Daoy (cell line): ENCODE measurements at places on chromosomes 5 and 9.

DNA sequence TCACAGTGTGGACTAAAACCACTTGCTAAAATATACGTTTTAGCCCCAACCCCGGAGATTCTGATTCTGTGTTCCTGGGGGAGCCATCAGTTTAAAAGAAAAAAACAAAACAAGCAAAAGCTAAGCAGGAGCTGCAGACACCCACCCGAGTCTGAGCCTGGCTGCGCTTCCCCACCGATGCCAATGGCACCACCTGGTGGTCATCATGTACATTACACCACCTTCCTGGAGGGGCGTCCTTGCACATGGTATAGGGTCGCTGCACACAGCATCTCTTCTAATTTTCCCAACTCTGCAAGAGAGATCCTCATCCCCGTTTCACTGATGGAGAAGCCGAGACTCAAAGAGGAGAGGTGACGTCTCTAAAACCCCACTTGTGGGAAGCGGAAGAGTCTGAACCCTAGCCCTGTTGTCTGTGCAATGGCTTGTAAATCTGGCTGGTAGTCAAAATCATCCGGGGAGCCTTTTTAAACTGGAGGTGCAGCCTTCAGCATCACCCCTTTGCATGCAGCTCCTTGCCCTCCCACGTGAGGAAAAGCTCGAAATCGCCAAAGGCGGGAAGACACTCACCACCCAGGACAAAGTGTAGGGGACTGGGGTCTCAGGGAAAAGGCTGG, 23.1 kb upstream of the CNOT6 start:
- DNase-seq: peak; percentile 78

DNA sequence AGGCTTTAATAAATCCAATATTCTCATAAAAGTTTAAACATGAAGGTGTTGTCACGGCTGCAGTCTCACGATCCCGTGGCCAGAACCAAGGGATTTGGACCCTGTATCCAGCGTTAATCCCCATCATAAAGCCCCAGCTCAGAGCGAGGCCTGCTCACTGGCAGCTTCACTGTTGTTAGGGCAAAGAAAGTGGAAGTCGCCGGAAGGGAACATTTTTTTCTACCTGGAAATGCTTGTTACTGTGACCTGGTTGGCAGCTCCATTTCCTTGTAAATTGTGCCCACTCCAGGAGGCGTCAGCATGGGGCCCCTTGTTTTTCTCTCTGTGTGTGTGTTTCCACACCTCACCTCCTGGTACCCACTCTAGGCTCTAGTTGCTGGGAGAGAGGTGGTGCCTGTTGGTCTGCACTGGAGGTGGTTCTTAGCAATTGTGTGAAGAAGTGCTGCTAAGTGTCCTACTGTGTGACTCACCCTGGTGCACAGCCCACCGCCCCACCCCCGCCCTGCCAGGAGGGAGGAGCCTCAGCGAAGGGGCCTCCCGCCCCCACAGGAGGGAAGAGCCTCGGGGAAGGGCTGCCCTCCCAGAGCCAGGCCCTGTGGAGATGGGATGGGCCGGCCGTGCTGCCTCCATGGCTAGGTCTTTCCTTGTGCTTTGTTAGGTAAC, 105.1 kb downstream of the EHMT1 start:
- no peak for DNase-seq

DNA sequence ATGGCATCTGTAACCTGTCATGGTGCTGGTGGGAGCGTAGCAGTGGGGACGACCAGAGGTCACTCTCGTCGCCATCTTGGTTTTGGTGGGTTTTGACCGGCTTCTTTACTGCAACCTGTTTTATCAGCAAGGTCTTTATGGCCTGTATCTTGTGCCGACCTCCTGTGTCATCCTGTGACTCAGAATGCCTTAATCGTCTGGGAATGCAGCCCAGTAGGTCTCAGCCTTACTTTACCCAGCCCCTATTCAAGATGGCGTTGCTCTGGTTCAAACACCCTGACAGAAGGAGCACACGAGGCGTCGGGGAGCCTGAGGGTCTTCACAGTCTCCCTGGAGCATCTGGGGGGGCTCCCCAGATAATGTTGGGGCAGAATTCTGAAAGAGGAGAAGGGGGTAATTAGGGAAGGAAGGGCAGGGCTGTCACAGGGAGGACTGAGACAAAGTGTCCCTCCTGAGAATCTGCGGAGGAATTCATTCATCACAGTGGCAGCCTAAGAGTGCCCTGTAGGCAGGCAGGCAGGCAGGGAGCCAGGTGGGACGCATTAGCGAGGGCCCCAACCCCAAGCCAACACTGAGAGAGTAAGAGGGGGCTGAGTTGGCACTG, 21.3 kb upstream of the NCS1 start:
- DNase-seq: peak; percentile 89

GRCh38 chr5:124343451-124343867, 403.0 kb downstream of the ZNF608 start:
- DNase-seq: peak; percentile 87

- DNase-seq: peak; percentile 9
Measured at GRCh38 chr9:113012492-113012891, 500 bp upstream of the ZNF883 start.

DNA sequence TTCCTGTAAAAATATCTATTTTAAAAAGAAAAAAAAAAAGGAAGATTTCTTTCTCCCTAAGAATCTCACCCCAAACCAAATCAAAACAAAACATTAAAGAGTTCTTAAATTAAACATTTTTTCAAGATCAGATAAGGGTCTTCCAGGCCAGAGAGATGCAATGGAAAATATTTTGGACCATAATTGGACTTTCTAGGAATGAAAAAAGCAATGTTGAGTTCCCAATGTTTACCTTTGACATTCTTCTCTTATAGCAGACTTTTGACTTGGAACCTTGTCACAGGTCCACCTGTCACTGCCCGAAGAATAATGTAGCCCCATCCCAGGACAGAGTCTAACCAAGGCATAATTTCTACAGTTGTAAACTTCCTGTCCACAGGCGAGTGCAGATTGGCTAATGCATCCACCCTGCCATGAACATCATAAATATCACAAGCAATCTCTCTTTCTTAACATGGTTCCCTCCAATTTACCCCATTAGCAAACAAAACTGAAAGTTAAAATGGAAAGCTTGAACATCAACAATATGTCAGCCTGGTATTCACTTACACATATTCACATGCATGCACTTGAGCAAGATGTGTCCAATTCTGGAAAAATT, 121.7 kb upstream of the ZNF366 start:
- no peak for DNase-seq

GRCh38 chr9:120637919-120638318, 58.0 kb upstream of the CDK5RAP2 start:
- no peak for DNase-seq

- no peak for DNase-seq
Measured at GRCh38 chr5:32387841-32388240, 56.7 kb downstream of the ZFR start.

DNA sequence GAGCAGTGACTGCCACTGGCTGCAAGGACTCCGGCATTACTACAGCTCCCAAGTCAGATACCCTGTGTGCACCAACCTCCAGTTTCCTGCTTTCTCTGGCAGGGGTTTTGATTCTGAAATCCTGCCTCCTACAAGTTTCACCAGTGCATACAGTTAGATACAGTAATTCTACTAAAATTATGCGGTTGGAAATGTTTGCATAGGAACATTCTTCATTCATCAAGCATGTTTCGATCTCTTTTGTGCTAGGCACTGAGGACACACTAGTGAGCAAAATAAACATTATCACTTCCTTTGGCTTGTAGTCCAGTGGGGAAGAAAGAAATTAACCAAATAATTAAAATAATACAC, 152.2 kb downstream of the TMEM167A start:
- no peak for DNase-seq

DNA sequence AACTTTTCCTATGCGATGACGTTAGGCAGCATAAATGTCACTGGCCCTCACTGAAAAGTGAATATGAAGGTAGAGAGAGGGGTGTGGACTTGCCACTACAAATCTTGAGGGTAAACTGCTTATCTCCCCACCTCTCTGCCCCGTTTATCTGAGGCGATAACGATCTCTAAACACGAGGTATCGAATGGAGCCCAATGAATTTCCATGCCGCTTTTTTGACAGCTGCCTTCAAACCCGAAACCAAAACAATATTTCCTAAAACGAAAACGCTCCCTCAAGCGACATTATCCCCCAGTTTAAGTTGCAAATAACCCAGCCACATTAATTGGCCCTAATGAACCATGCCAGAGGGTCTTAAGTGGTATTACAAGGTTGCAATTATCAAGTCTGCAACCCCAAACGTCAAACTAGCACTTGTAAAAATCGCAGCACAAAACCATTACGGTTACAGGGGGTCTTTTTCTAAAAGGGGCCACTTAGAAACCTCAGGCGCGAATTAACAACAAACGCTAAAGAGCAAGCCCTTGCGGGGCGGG, 1.4 kb downstream of the NR3C1 start:
- peak; percentile 27 for DNase-seq

DNA sequence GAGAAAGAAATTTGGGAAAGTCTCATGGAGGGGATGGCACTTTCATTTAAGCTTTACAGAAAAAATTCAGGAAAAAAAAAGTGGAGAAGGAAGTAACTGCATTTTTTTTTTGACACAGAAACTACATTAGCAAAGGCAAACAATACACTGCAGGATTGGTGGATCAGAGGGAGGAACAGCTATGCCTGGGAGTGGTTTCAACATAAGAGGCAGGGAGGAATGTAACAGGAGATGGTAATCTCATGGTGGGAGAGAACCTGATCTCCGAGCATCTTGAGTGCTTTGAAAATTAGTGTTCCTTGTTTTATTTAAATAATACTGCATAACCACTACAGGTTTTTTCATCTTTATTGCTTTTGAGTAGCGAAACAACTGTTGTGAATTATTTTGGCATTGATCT, 249.4 kb downstream of the FAM170A start:
- DNase-seq: no peak

- no peak for DNase-seq
Measured at GRCh38 chr5:96562614-96563013, 99.6 kb upstream of the CAST start.

DNA sequence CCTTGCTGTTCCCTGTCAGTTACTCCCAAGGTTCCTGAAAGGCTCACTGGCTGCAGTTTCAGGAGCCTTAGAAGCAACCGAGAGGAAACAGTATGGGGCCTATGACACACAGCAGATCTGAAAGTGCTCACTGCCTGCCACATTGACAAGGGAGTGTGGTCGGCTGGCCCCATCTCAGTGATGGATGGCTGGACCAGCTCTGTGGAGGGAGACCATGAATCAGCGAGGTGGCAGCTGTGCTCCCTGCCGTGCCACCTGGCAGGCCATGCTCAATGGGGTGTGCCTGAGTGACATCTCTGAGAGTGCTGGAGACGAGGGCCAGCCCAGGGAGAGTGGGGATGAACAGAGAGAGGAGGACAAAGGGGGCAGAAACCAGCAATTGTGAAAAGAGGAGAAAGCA, 49.1 kb downstream of the DOCK2 start:
- DNase-seq: peak; percentile 39

DNA sequence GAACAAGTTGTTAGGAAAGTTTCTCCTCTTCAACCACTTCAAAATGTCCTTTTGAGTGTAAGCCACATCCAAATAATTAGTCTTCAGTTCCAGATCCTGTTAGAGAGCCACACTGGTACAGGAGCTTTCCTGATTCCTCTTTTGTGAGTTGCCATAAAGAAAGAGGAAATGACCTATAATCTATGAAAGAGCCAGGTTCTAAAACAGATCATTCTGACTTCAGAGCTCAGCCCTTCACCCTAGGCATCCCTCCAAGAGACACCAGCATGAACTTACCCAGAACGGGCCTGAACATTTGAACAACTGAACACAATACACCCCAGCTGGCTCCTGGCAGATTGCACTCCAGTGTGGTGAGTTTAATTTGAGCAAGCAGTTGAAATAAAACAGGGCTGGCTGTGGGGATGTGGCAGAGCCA, 25.7 kb downstream of the SLC1A1 start:
- no peak for DNase-seq

DNA sequence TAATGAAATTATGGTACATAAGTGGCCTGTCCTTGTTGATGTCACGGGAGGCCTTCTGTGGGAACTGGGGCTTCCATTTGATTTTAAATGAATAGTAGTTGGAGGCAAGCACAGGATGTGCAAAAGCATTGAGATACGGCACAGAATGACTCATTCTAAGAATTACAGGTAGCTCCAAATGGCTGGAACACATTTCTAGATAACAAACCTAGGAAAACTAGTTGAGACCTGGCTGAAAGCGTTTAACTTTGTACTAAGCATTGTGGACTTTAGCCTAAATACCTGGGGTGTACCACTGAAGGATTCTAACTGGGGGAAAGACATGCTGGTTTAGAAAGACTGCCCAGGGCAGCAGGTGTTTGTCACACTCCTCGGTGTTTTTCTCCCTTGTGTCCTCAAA, 9.4 kb downstream of the SKP2 start:
- DNase-seq: no peak

GRCh38 chr9:131739133-131739958, 530 bp downstream of the RAPGEF1 start:
- peak; percentile 62 for DNase-seq

DNA sequence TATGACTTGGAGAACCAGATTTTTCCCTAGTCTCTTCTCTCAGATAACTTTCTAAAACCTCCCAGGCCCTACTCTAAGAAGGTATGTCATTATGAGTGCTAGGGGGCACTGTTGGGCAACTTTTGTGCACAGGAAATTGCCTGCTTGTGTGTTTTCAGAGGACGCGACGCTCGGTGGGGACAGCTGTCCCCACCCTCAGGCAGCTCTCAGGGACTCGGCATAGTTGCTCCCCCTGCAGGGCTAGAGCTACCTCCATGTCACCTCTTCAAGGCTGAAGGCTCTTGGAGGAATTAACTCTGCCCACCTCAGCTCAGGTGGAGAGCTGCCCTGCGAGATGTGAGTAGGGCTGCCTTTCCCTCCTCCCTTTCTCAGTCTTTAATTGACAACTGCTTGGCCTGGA, 10.2 kb upstream of the TIFAB start:
- peak; percentile 73 for DNase-seq

GRCh38 chr5:15383469-15383868, 116.5 kb upstream of the FBXL7 start:
- DNase-seq: peak; percentile 8

- peak; percentile 45 for DNase-seq
Measured at GRCh38 chr9:131701789-131702337, 38.0 kb downstream of the RAPGEF1 start.

GRCh38 chr5:83726912-83727311, 6.3 kb upstream of the HAPLN1 start:
- no peak for DNase-seq

DNA sequence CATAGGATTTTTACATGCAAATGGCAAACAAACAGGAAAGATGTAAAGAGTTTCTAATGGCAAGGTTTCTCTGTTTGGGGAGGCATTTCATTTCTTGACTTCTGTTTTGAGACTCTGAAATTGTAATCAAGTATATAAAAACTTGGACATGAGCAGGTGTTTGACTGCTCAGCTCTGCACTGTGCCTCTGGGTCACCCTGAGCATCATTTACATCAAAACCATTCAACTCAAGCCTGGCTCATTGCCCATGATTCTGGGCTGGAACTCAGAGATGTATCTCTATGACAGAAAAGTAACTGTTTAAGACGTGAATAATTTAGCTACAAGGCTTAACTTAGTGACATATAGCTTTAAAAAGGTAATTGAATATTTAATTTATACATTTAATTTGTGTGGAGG, 1402.4 kb upstream of the NUDT12 start:
- DNase-seq: no peak

GRCh38 chr9:35186524-35186923, 24.7 kb downstream of the UNC13B start:
- peak; percentile 5 for DNase-seq
